ENCODE measurements at places on chromosomes 6 and 20.

DNA sequence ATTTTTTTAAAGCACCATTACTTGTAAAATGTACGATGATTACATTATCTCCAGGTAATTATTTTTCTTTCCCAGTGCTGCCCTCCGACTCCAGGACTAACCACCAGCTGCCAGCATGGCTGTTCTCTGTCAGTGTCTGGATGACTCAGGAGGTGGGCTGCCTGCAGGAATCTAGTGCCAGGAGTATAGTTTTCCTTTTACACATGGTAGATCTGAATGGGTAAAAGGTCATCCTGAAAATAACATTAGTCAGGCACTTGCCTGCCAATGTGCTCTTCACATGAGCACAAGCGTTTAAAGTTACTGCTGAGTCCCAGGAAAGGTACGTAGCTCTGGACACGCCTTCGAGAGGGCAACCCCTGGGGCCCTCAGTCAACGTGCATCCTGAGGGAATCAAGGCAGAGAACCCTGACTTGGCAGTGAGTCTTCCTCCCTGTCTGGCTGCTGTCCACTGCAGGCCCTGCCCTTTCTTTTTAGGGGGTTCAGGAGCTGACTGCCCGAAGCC is 2.4 kb downstream of the DYNLT1 start:
- no peak for DNase-seq

GRCh38 chr6:138776659-138777058 is 3.1 kb downstream of the CCDC28A start:
- no peak for DNase-seq

GRCh38 chr6:24927277-24927955 is 8.3 kb downstream of the RIPOR2 start:
- no peak for DNase-seq

- DNase-seq = no peak
Measured at GRCh38 chr6:169169375-169169774, 84.3 kb downstream of the THBS2 start.

- DNase-seq = no peak
Measured at GRCh38 chr6:100440935-100441334, 23.8 kb downstream of the SIM1 start.

DNA sequence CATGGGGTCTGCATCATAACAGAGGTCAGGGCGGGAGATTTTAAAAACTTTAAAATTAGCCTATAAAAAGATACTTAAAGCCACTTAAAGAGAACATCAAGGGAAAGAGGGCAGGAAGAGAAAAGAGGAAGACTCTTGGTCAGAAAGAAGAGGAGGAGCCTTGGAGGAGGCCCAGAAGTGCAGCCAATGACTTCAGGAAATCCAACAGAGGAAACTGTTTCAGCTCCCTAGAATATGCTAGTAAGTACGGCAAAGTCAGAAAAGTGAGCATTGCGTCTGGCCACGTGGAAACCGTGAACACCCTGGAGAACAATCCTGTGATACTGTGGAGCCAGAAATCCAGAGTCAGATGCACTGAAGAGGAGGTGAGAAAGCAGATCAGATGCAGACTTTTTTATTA is 22.5 kb upstream of the NHSL1 start:
- no peak for DNase-seq

DNA sequence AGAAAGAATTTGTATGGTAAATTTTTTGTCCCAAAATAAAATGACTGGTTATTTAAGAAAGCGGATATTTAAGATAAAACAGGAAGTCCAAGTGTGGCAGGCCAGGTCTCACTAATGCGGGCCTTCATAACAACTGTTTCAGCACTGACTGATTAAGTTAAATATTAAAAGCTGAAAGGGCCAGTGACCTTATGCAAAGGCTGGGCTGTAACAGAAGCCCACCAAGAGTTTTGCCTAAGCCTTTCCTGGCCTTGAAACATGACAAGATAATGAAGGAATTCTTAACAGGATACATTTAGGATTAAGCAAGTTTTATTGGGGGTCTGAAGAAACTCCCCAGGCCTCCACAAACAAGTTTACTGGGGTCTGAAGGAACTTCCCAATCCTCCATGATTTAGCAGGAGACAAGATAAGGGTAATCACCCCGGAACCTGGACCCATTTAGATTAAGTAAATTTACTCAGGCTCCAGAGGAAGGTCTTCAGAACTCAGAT is 36.3 kb downstream of the ZNF133 start:
- DNase-seq = no peak

GRCh38 chr6:85368631-85369030 is 81.3 kb upstream of the NT5E start:
- no peak for DNase-seq

DNA sequence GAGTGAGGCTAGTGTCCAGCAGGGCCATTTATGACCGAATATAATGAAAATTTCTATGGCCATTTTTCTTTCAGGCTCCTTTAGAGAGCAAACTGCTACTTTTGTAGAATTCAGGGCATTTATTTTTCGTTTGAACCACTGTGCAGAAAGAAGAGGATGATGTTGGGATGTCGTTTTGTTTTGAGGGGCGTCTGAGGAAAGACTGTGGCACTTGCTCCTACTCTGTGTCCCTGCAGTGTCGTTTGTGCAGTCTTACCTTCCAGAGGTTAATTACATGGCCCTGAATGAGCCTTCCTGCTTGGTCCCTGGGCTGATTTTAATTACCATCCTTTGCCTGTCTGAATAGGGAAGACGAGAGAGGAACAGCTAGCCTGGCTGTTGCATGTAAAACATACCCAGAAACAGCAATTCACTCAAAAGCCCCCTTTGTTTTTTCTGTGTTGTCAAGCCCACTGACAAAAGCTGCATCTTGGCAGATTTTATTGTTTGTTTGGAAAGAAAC is 65.3 kb downstream of the CTNNBL1 start:
- DNase-seq = no peak

- DNase-seq = no peak
Measured at GRCh38 chr6:13152764-13153163, 175.6 kb downstream of the TBC1D7 start.

- no peak for DNase-seq
Measured at GRCh38 chr6:169960003-169960344, 208.6 kb downstream of the ERMARD start.

- peak; percentile 50 for DNase-seq
Measured at GRCh38 chr6:113971741-113972140, 793 bp upstream of the HDAC2 start.

DNA sequence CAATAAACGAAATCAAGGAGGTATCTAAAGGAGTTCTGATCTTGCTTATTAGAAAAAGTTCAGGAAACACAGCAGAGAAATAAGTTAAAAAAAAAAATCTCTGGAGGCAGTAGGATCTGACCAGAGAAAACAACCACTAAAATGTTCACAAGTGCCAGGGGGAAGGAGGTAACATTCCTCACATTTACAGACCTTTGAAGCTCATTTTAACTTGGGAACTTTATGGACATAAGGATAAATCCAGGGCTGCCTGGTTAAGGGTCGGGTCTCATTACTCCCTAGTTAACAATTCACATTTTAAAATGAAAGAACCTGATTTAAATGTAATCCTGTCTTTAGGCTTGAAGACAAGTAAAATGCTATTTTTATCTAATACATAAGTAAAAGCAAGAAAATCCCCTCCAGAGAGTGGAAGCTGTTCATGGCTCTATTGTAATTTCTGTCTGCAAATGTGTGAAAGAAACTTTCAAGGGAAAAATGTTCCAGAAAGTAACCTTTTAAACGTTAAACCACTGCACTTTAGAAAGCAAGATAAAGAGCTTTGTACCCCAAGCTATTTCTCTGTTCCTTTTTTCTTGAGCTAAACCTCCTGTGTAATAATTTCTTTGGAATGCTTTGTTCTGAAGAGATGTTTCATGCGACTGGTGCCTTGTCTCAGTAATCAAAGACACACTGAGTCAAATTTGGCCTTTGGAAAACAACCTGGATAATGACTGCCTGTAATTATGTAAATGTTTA is 38.2 kb downstream of the MYLIP start:
- no peak for DNase-seq

Measured in hematopoietic multipotent progenitor cell treated with erythropoietin and hydrocortisone succinate and interleukin-3 and kit ligand, for 8 days (in vitro differentiated cells).